MM.1S (cell line): ENCODE measurements at places on chromosomes 1 and 21.

- no peak for DNase-seq
Measured at GRCh38 chr1:39564340-39564739, 12.2 kb downstream of the PABPC4 start.

DNA sequence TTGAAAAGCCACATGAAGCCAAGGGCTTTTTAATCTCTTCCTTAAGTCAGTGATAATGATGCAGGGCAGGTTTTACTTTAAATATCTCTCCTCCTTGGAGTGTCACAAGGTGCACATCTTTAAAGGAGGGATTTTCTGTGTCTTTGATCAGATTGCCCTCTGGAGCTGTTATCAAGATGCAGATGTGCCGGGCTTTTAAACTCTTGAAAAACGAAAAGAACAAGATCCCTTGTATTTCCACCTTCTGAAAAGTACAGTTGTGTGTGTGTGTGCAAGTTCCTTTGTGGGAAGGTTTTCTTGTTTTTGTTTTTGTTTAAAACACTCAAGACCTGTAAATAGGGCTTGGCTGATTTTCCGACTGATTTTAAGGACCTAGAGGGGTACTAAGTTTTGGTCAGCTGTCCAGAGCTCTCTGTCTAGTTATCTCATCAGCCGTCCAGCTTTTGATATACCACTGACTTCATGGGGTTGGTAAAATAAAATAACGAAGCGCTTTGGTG, 1.6 kb downstream of the MARK1 start:
- DNase-seq = no peak

GRCh38 chr1:77742011-77742555, 17.6 kb downstream of the USP33 start:
- DNase-seq = no peak

DNA sequence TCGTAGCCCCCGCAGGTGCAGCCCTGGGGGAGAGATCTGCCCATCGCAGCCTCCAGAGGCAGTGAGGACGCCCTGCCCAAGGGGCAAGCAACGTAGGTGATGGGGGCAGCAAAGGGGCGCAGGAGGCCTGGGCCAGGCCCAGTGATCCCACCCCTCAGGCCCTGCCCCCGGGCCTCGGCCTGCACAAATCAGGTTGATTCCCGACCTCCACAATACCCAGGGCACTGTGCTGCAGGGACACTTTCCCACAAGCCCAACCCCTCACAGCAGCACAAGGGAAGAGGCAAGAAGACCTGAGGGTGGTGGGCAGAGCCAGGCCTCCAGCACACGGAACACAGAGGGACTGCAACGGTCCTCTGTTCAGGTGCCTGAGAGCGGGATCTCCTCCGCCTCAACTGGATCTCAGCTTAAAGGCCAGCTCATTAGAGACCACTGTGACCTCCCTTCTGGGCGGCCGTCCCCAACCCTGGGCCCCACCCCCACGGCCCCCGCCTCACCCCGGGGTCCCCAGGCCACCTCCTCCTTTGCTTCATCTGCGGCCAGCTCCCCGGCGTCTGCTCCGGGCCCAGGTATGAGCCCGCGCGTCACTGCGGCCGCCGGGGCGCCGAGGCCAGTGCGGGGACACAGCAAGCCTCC, 812 bp upstream of the ARF1 start:
- DNase-seq = peak; percentile 42

- DNase-seq = peak; percentile 25
Measured at GRCh38 chr1:208923946-208924720, 659.4 kb upstream of the CAMK1G start.

- no peak for DNase-seq
Measured at GRCh38 chr1:195569934-195570333, 1038.3 kb downstream of the KCNT2 start.

DNA sequence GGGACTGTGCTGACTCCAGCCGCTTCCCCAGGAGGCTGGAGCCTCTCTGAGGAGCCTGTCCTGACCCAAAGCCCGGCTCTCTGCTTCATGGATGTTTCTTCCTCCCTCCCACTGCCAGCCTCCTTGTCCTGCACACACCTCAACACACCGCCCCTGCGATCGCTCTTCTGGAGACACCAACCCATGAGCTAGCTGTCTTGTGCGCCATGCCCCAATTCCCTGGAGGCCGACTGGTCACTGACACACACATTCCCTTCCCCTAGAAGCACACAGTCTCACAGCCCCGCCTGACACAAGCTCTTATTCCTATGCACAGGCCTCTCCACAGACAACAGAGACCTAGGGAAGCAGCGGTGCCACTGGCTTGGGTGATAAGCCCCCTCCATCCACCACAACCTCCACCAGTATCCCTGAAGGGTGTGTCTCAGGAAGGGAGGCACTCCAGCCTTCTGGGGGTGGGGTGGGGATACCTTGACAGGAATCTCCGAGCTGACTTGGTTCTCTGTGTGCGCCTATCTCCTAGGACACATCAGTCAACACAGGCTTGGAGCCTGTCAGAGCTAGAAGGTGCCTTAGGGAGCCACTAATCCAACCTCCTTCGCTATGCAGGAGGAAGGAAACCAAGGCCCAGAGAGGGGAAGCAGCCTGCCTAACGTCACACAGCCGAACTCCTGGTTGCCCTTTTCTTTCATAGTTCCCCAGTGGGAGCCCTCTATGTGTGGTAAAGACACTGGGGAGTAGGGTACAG, 31.1 kb downstream of the AHDC1 start:
- no peak for DNase-seq

GRCh38 chr1:38918568-38918967, 23.1 kb downstream of the RHBDL2 start:
- peak; percentile 61 for DNase-seq
